ENCODE measurements at places on chromosomes 16 and 17.

DNA sequence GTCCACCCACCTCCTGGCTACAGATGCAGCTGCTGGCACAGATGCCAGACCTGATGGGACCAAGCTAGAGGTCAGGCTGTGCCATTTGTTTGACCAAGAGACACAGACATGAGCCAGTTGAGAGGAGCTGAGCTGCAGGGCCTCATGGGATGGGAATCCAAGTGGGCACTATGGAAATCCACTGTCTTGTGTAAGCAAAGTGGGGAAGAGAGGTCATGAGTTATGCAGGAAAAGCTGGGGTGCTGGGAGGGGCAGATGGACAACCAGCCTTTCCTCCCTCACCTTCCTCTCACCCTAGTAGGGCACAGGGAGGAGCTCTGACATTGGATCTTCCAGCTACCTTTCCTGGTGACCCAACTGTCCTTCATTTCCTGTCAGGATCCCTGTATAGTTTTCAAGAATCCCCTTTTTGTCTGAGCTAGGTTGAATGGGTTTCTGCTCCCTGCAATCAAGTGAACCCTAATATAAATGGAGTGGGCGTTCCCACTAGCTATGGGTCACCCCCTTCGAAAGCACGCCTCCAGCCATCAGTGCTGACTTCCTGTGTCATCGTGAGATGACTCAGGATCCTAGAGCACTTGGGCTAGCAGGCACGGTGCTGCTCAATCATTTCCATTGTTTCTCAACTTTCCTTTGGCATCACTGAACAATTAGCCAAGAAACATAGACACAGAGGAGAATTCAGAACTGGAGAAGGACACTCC is 13.6 kb downstream of the ATPAF2 start:
- peak; percentile 19 for DNase-seq

GRCh38 chr16:89300311-89300975 is 82.9 kb downstream of the ZNF778 start:
- DNase-seq = no peak

DNA sequence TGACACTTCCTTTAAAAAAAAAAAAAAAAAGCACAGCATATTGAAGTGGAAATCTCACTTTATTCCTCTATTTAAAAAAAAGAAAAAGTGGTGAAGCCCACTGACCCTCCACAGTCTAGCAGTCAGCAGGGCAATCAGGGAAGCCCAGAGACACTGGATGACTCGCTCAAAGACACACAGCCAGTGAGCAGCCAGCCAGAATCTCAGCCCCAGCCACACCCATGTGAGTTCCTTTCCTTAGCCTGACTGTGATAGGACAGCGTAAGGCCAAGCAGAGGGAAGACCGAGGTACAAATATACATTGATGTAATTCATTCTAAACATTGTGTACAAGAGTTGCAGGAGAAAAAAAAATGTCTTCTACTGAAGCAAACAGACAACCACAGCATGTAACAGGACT is 22.5 kb downstream of the XPO6 start:
- DNase-seq = no peak

- DNase-seq = no peak
These were observed 198.6 kb upstream of the HSBP1 start for GRCh38 chr16:83609178-83609577.

- no peak for DNase-seq
These were observed 787 bp downstream of the ZFPM1 start for GRCh38 chr16:88453611-88454522.

Data from CD8-positive, alpha-beta memory T cell (primary cell).